Osteoblast (primary cell): ENCODE measurements at places on chromosomes 12 and 14. TPM values are rescaled to one million over a fixed set of nuclear protein-coding genes. Genes with fewer than 3 reads are reported as not detected.

The TAS2R8 gene
- total RNA-seq = under 0.01 and 0.36 TPM in 2 replicates

The CDH24 gene
- 3.3 and 3.5 TPM in 2 replicates for total RNA-seq

The KLRG1 gene
- under 0.01 and 0.29 TPM in 2 replicates for total RNA-seq

The SMIM41 gene
- total RNA-seq = under 0.01 TPM in 1 of 2 replicates, not detected in the other

The FOXN4 gene
- total RNA-seq = not detected in 2 replicates

The YY1 gene
- total RNA-seq = 45.2 and 47.1 TPM in 2 replicates

The TMCC3 gene
- under 0.01 and 0.36 TPM in 2 replicates for total RNA-seq
